CMK (cell line): ENCODE measurements at places on chromosomes 4 and X.

DNA sequence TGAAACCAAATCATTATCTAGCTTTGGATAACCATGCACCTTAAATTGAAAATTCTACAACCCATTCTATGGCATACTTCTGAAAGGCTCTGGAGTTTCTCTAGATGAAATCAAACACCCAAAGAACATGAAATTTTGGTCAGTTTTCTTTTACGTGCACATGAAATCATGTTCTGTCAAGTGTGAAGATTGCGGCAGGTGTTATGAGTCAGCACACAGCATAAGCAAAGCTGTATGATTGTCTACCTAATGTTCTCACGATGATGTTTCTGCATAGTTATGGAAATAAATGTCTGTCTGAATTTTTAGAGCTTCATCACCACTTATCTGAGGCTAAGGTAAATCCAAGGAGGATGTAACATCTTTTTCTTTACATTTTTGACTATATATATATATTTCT lies 495.3 kb downstream of the IL1RAPL1 start:
- no peak for DNase-seq

GRCh38 chrX:39204353-39204752 lies 403.1 kb downstream of the MID1IP1 start:
- DNase-seq: no peak

- no peak for DNase-seq
Measured at GRCh38 chr4:125368671-125369081, 53.9 kb downstream of the FAT4 start.

- DNase-seq: no peak
Measured at GRCh38 chr4:11495818-11496217, 67.1 kb upstream of the HS3ST1 start.

- DNase-seq: no peak
Measured at GRCh38 chr4:185589067-185589836, 53.9 kb upstream of the PDLIM3 start.
